Mammary microvascular endothelial cell (primary cell): ENCODE measurements at places on chromosomes 12 and 14. TPM values are rescaled to one million over a fixed set of nuclear protein-coding genes. Genes with fewer than 3 reads are reported as not detected.

The SOX5 gene
- total RNA-seq = 0.10 TPM in 1 of 2 replicates, not detected in the other

The BBOF1 gene
- total RNA-seq = 0.73 and 1.0 TPM in 2 replicates

The NUP37 gene
- 65.9 and 69.9 TPM in 2 replicates for total RNA-seq

The CD163 gene
- total RNA-seq = not detected in 2 replicates

The OVCH1 gene
- total RNA-seq = not detected in 2 replicates

The KLRC2 gene
- not detected in 2 replicates for total RNA-seq

The MBD6 gene
- total RNA-seq = 5.1 and 10.9 TPM in 2 replicates

The CCDC77 gene
- 6.1 and 8.9 TPM in 2 replicates for total RNA-seq

The MYF5 gene
- total RNA-seq = not detected in 2 replicates

The ERG28 gene
- total RNA-seq = 16.1 and 17.4 TPM in 2 replicates
